Aorta (tissue), 5 donors: ENCODE measurements at places on chromosomes 2 and 18.

- DNase-seq, result no peak
Observed at GRCh38 chr2:55957142-55957541, 33.6 kb upstream of the EFEMP1 start.

DNA sequence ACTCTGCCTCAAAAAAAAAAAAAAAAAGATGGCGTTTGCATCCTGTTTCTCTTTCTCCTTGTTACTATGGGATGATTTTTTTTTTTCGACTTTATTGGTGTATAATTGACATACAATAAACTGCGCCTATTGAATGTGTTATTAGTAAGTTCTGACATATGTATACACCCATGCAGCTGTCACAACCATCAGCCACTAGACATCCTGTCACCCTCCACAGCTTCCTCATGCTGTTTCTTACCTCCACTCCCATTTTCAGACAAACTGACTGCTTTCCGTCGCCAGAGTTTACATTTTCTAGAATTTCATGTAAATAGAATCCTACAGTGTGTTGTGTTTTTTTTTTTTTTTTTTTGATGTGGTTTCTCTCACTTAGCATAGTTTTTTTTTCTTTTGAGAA lies 27.9 kb downstream of the RRM2 start:
- no peak for DNase-seq

GRCh38 chr2:19033240-19033639 lies 325.2 kb downstream of the OSR1 start:
- no peak for DNase-seq

GRCh38 chr2:14781142-14781541 lies 148.6 kb downstream of the LRATD1 start:
- no peak for DNase-seq

DNA sequence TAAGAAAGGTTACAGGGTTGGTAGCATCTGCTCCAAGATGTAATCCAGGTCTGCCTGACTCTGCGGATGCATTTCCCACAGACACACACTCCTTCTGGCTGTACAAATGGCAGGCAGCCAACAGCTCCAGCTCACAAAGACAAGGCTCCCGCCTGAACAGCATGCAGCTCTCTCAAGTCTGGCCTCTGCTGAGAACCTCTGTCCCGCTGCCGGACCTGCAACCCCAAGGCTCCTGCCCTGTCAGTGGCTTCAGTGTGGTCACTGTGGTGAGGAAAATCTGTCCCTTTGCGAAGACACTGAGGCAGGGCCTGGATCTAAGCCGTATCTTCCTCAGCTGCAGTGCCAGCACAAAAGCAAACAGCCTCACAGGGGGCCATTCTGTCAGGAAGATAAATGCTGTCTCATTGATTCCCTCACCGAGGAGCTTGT lies 469.3 kb upstream of the MEX3C start:
- DNase-seq, result no peak

DNA sequence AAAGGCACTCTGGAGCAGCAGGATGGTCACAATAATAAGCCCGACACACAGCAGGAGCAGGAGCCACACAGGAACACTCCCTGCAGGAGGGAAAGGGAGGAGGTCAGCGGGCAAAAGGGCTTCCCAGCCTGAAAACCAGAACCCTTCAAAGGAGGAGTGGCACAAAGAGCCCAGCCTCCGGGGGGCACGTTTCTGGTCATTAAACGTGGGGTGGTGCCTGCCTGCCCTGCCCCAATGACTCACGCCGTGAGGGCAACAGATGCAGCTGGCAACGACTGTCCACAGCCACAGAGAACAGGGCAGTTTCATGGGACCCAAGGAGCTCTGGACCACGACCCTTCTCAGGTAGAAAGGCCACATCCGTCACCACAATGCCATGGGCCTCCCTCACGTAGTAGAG lies 3.0 kb downstream of the PREB start:
- DNase-seq, result no peak

DNA sequence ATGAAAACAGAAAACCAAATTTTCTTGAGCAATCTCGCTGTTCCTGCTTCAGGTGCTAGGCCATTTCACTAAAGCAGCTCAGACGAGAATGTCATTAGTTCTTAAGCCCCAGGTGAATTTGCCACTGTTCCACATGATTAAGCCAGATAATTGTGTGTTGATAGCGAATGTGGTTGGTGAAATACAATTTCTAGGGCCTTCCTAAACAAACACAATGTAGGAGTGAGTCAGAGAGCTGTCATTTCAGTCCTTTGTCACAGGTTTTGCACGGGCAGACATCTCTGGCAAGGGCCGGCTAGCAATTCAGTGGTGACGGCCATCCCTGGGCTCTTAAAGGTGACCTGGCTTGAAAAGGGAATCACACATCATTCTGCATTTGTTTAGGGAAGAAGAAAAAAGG lies 170.7 kb downstream of the TMEM182 start:
- no peak for DNase-seq

GRCh38 chr18:59640721-59641120 lies 56.5 kb downstream of the CCBE1 start:
- no peak for DNase-seq

DNA sequence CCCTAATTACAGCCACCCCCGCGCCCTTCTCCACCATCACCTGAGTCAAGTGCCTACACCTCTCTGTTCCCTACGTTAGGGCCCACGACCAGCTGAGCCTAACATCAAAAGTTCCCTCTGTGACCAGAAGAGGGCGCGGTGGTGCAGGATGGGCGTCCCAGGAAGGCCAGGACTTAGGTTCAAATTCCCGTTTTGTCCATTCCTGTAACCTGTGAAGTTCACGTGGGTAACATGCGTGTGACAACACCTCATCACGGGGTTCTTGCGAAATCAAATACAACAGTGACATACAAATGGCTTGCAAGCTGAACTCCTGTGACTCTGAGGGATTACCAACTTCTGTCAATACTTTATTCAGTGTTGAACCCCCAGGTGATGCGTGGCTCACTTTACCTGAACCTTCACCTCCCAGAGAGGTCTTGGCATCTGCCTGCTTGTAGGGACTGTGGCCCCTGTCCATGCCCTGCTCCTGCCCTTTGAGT lies 207.9 kb downstream of the ARL4C start:
- peak; percentile 72 for DNase-seq

- no peak for DNase-seq
Observed at GRCh38 chr2:59314031-59314766, 1073.1 kb upstream of the FANCL start.

DNA sequence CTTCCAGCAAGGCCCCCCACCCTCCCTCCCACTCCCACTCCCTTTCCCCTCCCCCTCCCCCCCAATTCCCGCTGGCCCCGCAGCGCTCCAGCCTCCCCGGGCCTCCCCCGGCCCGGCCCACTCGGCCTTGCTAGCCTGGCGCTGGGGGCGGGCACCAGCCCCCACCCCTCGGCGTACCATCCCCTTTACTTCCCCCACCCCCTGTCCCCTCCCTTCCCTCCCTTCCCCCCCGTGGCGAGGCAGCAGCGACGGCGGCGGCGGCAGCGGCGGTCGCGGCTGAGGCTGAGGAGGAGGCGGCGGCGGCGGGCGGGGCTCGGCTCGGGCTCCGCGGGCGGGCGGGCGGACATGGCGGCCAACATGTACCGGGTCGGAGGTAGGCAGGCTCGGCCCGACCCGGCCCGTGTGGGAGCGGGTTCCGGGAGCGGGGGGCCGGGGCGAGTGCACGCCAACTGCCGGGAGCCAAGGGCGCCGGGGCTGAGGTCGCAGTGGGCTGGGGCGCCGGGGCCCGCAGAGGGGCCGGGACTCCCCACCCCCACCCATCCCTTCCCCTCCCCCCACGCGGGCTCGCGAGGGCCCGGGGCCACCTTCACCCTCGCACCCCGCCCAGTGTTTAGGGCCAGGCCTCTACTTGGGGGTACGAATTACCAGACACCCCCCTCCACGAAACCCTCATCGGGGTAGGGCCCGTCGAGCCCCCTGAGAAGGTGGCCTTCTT lies at the start of gene MTA3:
Gene MTA3, plus strand, starts transcription at position 232 of the 715 bp plus-strand sequence. Its CDS starts 114 bp downstream, at position 346.
- DNase-seq, result peak; percentile 91

DNA sequence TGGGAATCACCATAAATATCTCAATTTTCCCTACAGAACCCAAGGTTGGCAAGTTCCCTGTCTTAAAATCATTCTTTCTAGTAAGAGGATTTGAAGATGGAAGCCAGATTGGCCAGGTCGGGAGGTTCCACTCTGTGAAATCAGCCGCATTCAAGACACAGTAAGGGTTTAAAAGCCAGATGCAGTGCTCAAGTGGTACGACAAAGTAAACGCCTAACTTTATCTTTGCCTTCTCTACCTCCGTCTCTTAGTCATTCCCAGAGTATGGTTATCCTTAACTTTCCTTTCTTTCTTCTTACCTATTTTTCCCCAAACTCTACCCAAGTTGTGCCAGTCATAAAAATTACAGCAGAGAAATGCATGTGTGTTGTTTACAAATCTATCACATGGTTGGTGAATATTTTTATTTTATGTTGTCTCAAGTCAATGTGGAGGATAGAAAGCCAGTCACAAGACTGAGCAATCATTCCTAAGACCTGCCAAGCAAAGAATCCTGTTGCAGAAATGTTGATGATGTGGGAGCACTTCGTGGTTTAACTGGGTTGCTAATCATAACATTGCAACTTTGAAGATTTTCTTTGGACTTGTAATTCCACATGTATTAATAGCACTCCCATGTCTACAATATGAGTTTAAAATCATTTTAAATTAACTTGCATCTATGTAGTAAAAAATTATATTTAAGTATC lies 62.6 kb downstream of the SLC40A1 start:
- no peak for DNase-seq

DNA sequence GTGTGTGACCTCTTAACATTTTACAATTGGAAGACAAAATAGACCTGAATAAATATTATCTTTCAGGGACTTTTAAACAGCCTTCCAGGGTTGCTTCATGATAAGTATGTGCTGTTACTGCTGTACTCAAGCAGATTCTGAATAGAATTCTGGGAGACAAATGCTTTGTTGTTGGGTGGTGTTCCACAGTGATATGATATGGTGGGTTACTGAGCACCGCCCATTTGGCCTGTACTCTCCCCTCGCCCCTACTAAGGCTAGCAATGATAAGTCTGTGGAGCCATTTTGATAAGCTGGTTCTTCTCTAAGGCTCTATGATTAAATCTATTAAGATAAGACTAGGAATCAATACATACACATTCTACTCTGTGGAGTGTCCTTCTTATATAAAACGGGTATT lies 89.8 kb upstream of the ITGA4 start:
- DNase-seq, result no peak

GRCh38 chr2:156437272-156437930 lies 1.2 kb downstream of the GPD2 start:
- no peak for DNase-seq

DNA sequence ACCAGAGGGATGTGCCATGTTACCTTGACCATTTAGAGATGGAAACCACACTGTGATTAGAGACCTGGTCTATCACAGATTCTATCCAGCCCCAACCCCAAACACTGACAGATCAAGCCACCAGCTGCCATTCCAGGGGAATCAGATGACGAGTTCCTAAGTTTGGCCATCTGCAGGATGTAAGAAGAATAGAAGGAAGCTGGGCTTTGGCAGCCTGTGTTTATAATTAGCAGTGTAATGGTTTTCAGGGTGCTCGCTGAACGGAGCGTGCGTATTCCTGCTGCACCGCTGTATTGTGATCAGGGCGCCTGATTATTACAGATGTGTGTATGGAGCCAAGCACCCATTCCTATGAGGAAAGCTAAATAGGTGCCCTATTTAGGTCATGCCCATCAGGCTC lies 138.1 kb downstream of the LRRC30 start:
- no peak for DNase-seq

DNA sequence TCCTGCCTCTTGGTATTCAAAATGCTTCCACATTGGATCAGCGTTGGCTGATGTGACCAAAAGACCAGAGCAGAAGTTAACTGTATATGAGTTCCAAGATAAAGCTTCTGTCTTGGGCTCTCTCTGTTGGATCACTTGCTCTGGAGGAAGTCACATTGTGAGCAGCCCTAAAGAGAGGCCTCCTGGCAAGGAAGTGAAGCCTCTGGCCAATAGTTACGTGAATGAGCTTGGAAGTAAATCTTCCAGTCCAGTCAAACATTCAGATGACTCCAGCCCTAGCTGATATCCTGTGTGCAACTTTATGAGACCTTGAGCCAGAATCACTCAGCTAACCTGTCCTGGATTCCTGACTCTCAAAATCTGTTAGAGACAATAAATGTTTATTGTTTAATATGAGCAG lies 67.7 kb upstream of the CDKL4 start:
- DNase-seq, result no peak

- DNase-seq, result no peak
Observed at GRCh38 chr2:44799754-44800153, 141.7 kb upstream of the SIX3 start.

DNA sequence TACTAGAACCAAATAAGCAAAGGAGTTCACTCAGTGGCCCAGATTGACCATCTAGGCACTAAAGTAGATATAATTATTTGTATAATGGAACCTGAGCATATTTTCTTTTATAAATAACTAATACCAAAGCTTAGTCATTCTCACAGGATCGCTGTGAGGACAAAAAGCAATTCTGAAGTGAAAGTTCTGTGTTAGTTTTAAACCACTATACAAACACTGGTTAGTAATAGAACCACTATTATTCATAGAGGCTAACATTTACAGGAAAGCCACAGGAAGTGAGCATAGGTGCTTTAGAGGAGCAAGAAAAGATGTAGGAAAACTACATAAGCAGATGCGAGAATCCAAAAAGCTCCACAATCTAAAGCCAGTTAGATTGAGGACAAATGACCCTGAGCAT lies 364.7 kb downstream of the XIRP2 start:
- DNase-seq, result no peak

- DNase-seq, result no peak
Observed at GRCh38 chr2:196610796-196611195, 28.7 kb upstream of the CCDC150 start.

- peak; percentile 84 for DNase-seq
Observed at GRCh38 chr2:9638532-9638931, 7.7 kb upstream of the YWHAQ start.

GRCh38 chr2:6977113-6977741 lies 60.0 kb downstream of the RNF144A start:
- DNase-seq, result no peak

DNA sequence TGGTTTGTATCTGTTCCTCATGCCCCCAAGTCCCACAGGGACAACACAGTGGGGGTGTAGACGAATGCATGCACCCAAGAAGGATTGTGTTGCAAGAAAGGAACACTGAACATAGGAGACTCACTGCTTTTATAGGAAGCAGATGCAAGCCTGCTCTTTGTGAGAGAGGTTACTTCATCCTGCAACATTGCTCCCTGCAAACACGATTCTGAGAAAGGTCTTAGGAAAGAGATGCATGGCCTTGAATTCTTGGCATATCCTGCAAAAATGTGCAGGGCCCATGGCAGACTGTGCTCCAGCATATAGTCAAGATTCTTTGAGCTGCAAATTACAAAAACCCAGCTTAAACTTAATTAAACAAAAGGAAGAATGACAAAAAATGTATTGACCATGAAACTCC lies 312.2 kb upstream of the MGAT5 start:
- no peak for DNase-seq

GRCh38 chr2:174012347-174013314 lies 47.5 kb upstream of the SP3 start:
- peak; percentile 91 for DNase-seq

DNA sequence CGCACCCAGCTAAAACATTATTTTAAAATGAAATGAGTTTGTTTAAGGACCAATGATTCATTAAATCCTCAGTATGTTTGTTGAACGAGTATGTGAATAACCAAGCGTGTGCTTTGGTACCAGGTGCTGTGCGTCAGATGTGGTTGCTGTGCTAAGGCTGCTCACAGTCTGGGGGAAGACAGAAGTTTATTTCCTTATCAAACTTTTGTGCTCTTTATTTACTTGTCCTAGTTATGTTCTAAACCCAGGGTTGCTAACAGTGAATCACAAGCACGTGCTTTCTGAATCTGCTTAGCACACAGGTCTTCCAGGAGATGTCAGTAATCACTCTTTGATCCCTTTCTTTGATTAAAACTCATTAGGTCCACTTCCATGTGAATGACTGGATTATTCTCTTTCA lies 37.0 kb downstream of the RAPGEF4 start:
- DNase-seq, result no peak

GRCh38 chr2:186522450-186522849 lies 36.4 kb downstream of the ZC3H15 start:
- no peak for DNase-seq
